ENCODE measurements at places on chromosomes 7 and 10.

DNA sequence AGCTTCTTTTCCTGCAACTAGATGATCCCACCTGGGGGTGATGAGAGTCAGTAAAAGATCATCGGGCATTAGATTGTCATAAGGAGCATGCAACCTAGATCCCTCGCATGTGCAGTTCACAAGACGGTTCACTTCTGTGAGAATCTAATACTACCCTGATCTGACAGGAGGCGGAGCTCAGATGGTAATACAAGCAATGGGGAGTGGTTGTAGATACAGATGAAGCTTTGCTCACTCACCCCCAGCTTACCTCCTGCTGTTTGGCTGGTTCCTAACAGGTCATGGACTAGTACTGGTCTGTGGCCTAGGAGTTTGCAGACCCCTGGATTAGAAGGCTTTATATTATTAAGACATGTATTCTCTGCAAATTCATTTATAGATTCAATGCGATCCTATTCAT lies 181.6 kb upstream of the MGMT start:
- DNase-seq = no peak

DNA sequence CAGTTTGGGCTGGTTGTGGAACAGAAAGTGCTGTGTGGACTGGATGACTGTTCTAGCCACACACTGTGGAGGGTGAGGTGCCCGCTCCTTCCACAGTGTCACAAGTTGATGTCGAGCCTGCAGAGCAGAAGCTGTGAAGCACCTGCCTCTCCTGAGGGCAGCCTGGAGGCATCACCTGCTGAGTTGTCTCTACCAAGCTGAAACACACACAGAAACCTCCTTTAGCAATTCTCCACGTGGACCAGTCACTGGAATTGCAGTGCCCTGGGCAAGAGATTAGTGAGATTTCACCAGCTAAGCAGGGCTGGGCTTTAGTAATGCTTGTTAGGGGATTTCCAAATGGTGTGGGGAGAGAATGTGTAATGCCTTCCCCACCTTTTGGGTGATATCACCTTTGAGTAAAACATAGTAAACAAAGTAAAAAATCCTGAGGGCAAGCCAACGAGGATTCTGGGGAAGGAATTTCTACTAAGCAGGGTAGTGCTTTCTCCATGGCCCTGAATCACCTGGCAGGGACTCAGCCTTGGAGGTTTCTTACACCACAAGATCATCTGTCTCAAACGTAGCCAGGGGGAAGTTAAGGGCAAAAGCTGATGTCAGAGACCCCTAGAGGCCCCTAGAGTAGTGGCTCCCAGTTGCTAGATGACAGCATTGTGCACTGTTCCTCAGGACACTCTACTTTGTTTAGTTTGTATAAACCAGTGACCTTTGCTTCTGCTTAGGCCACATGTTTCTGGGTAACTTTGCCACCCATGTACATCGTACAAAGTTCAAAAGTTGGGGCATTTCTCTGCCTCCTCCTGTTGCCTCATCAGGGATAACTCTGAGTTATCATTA lies 233.1 kb upstream of the IGFBP3 start:
- DNase-seq = peak; percentile 31

DNA sequence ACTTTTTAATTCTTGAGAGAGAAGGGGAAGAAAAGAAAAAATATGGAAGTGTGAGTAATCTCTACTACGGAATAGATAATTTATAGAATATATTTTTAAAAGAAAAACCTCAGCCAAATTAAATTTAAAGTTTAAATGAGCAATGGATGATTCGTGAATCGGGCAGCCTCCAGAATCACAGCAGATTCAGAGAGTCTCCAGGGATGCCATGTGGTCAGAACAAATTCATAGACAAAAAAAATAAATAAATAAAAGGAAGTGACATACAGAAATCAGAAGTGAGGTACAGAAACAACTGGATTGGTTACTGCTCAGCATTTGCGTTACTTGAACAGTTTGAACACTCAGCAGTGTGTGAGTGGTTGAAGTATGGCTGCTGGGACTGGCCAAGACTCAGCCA lies 53.0 kb downstream of the PHYHIPL start:
- no peak for DNase-seq

DNA sequence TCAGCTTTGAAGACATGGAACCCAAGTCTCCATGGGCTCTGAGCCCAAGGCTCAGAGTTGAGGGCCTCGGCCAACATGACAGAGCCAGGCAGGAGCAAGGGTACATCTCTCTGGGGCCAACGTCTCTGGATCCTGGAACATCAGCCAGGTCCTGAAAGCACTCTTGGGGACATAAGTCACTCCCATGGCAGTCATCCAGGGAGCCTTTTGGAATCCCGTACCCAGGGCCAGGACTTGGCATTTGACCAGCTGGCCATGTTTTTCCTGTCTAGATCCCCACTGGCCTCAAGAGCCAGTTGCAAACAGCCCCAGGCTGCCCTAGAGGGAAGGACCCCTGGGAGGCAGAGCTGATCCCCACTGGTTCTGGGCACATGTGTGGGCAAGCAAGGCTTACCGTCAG lies 4.3 kb upstream of the CXCL12 start:
- no peak for DNase-seq

DNA sequence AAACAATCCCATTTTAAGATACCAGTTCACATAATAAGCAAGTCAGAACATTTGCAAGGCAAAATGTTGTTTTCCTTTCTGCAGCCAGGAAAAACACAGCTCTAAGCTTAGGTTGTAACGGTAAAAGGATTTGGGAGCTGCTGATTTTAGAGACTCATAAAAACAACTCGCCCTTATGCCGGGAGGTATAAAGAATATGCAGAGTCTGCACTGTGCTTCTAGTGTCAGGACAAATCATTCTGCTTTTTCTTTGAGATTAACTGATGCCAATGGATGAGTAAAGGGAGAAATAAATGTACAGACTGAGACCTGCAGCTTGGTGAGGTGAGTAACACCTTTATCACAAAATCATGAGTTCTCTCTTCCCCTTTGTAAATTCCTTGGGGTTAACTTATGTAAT lies 2.0 kb upstream of the SFR1 start:
- DNase-seq = peak; percentile 42

GRCh38 chr7:35849158-35849831 lies 48.4 kb downstream of the SEPTIN7 start:
- DNase-seq = peak; percentile 29

DNA sequence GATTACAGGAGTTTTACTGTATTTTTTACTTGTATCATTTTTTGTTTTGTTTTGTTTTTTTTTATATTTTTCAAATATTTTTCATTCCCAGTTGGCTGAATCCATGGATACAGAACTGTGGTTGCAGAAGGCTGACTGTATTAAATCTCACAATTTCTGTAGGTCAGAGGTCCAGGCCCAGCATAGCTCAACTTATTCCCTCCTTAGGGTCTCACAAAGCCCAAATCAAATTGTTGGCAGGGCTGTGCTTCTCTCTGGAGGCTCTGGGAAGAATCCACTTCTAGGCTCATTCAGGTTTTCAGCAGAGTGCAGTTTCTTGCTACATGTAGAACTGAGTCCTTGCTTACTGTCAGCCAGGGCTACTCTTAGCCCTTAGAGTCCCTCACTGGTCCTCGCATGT lies 22.6 kb downstream of the TSPAN14 start:
- DNase-seq = no peak

- DNase-seq = no peak
Observed at GRCh38 chr7:122651451-122651850, 47.5 kb downstream of the RNF133 start.

- DNase-seq = peak; percentile 69
Observed at GRCh38 chr10:86756511-86757112, at the start of gene BMPR1A. Gene BMPR1A (plus strand): TSS chr10:86756619. CDS start chr10:86876019, 119,400 bp downstream.

DNA sequence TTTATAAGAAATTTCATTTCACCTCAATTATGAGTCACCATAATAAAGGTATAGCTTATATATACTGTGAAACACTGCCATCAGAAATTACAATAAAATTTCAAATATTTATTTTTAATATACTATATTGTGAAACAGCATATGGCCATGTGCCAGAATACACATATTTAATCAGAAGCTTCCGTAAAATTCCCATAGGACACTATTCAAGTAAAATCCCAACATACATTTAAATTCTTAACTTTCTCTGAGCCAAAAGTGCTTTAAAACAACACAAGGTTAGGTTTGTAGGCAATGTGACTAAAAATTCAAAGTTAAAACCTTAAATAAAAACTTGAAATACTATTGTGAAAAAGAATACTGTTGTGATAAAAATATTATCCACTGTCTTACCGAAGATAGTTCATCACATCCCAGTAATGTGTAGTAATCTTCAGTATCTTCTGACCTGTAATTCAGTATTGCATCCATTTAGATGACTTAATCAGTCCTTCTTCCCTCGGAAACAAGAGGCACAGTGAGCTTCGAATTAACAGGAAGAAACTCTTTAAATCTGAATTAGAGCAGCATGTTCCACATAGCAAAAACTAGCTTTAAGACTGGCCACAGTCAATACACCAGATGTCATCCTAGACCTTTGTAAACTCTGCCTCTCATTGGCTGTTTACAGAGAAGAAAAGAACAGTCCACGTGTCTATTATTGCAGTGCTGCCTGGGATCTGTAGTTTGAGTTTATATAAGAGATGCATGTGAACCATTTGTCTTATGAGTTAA lies at the start of gene DNAJC12:
TSS of gene DNAJC12 (minus strand) at position 648 of the 774 bp plus-strand sequence. CDS start at position 471, 177 bp downstream.
- peak; percentile 23 for DNase-seq

- no peak for DNase-seq
Observed at GRCh38 chr7:2775376-2775775, 68.7 kb downstream of the GNA12 start.

Measured in astrocyte of the hippocampus (primary cell).